ENCODE measurements at places on chromosomes 5 and 9.

GRCh38 chr9:89888677-89889076 is 283.9 kb downstream of the GADD45G start:
- DNase-seq: no peak

- no peak for DNase-seq
These were observed 56.0 kb upstream of the FAM174A start for GRCh38 chr5:100479079-100479688.

- DNase-seq: no peak
These were observed 244.9 kb downstream of the TRIM36 start for GRCh38 chr5:114924769-114925168.

DNA sequence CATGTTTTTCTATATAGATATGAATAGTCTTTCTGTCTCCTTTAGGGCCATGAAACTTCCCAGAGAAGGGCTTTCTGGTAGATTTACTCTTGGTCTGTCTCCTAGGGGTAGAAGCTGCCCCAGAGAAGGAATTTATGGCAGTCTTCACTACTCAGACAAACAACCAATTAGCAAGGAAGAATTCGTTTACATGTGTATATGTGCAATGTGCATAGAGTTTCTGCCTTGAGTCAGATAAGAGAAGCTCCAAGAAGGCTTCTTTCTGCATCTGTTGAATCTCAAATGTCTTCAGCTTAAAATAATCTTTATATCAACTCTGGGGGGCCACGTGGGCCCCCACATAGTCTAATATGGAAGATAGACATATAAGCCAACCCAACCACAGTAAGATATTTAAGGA is 7.6 kb upstream of the CLINT1 start:
- DNase-seq: no peak

GRCh38 chr9:84838879-84839278 is 169.3 kb downstream of the NTRK2 start:
- DNase-seq: no peak

DNA sequence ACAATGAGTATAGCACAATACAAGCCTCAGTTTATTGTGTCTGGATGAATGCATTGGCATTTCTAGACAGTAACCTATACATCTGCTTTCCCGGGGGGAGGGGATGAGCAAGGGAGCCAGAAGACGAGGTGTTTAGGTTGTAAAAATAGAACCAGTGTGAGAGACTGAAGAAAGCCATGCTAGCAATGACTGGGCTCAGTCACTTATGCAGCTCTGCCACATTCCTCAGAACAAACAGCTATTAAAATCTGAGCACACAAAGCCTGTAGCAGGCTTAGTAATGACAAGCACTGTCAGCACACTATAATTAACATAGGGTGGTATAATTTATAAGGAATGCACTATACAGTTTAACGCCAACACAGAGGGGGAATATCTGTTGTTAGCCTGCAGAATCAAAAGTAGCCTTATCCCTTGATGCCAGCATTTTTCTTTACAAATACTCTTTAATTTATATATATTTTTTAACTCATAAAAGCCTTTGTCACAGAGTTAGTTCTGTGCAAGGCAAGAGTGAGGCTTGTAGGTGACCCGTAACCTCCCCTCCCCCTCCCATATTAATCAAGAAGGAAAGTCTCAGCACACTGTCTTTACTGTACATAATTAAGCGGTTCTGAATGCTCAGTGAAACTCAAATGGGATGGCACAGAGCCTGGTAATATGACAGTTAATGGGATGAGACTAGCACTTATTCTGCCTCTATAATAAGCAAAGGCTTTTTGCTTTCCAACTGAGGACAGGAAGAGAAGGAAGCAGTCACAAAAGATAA is 295.4 kb downstream of the CSNK1G3 start:
- no peak for DNase-seq

DNA sequence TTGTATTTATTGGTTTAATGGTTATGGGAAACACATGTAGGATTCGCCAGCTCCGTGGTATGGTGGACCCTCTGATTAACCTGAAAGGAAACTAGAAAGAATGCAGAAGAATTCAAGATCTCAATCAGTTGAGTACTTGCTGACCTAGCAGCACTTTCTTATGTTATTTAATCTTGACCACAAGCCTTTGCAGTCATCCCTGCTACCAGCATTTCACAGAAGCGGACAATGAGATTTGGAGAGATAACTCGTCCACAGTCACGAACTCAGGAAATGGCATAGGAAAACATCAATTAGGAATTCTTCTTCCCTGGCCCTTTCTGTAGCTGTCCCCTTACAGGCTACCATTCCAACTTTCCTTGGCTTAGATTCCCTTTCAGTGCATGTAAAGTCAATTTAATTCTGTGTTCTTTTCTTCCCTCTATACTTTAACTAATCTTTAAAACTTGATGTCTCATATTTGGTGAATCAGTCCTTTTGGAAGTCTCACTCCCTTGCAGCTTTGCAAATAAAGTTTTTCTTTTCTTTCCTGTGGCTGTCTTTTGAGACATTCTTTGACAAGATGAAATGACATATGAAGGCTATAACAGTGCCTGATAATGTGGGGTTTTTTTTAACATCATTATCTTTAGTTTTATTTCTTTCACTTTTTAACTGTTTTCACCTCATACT is 1.3 kb upstream of the SLC44A1 start:
- DNase-seq: no peak

GRCh38 chr9:18447541-18447940 is 26.4 kb upstream of the ADAMTSL1 start:
- DNase-seq: no peak

DNA sequence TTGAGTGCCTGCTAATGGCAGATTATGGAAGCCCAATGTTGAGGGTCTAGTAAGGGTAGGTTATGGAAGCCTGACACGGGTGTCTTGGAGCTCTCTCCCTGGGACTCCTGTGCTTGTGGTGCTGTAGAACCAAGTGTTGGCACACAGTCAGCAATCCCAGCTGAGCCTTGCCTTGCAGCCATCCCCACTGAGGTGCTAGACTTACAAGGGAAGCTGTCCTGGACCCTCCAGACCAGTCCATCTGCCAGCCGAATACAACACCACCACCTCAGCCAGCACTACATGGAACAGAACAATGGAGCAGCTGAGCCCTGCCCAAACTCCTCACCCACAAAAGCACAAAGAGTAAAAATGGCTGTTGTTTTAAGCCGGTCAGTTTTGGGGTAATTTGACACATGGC is 90.5 kb upstream of the DNAH5 start:
- no peak for DNase-seq

GRCh38 chr9:69759021-69759420 is 790 bp downstream of the PTAR1 start:
- no peak for DNase-seq

DNA sequence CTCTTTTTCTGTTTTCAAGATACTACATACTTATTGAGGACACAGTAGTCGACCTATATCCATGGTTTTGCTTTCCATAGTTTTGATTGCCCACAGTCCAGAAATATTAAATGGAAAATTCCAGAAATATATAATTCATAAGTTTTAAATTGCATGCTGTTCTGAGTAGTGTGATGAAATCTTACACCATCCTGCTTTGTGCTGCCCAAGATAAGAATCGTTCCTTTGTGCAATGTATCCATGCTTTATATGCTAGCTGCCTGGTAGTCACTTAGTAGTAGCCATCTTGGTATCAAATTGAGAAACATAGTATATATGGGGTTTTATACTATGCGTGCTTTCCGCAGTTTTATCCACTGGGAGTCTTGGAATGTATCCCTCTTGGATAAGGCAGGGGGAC is 59.0 kb downstream of the CWC27 start:
- no peak for DNase-seq

DNA sequence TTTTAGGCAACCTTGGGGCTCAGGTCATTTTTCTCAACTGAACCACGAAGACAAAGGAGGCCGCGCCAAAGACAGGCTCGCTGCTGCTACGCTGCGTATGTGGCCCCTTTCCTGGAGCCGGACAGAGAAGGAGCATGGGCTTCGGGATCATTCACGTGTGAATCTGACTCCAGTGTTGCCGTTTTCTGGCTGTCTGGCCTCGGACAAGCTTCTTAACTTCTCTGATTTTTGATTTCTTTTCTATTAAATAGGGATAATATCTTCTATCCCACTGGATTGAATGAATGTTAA is 50.8 kb upstream of the ZNF366 start:
- no peak for DNase-seq

DNA sequence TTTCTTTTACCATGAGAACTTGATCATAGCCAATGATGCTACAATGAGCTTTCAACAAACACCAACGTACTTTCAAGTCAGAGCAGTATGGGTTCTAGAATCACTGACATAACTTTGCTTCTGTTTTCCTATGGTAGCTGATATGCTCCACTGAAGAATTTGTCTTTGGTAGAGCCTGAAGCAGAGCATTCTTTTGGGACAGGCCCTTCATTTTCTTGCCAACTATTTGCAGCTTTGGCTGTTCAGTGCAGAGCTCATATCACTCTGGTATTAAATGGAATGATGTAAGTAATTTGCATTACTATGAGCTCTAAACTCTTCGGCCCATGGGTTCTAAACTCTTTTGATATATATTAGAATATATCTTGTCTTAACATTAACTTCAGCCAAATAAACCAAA is 51.8 kb upstream of the APC start:
- no peak for DNase-seq
